ENCODE measurements at places on chromosomes 2 and 18. TPM values are rescaled to one million over a fixed set of nuclear protein-coding genes. Genes with fewer than 3 reads are reported as not detected.

- H3K27me3 ChIP-seq, result peaks cover 46% of the 10 kb centered on the region
- H3K4me3 ChIP-seq, result no peak overlapping the region
- DNase-seq, result no peak
- no peak overlapping the region for H3K27ac ChIP-seq
Observed at GRCh38 chr2:242056785-242057184, 187.3 kb downstream of the RTP5 start.

Gene SCN9A
- total RNA-seq, result 23.7 TPM

GRCh38 chr2:236156860-236157194, 11.4 kb downstream of the GBX2 start:
- H3K36me3 ChIP-seq, result no peaks in the 10 kb centered on the region
- H3K4me1 ChIP-seq, result peaks cover 2% of the 10 kb centered on the region
- no peak overlapping the region for H3K27ac ChIP-seq

Gene FLACC1
- total RNA-seq, result 0.69 TPM

Gene C2orf78
- total RNA-seq, result not detected

GRCh38 chr18:67154979-67155378, 361.5 kb downstream of the DSEL start:
- no peak overlapping the region for H3K4me3 ChIP-seq
- no peak overlapping the region for H3K27ac ChIP-seq
- H3K27me3 ChIP-seq, result no peaks in the 10 kb centered on the region
- DNase-seq, result no peak

DNA sequence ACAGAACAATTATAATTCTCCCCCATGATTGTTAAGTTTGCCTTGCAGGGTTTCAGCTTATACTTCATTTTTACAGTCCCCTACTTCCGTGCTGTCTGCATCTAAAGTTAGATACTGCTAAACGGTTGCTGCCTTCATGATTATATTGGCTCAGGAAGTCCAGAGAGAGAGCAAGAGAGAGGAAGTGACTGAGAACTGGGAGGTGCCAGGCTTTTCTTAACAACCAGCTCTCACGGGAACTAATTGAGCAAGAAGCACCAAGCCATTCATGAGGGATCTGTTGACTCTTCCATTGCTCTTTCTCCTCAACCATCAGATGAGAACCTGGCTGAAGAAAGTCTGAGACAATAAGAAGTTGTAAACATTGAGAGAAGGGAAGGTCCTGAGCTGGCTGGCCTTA, 125.5 kb upstream of the SIX2 start:
- no peak overlapping the region for H3K4me3 ChIP-seq
- DNase-seq, result no peak
- H3K4me1 ChIP-seq, result peaks cover 3% of the 10 kb centered on the region
- no peak overlapping the region for H3K27ac ChIP-seq
- H3K36me3 ChIP-seq, result no peaks in the 10 kb centered on the region
- peaks cover 14% of the 10 kb centered on the region for H3K27me3 ChIP-seq

Gene VAMP8
- 76.0 TPM for total RNA-seq

- no peak for DNase-seq
- H3K4me3 ChIP-seq, result no peak overlapping the region
- peaks cover 4% of the 10 kb centered on the region for H3K36me3 ChIP-seq
- H3K4me1 ChIP-seq, result peaks cover 32% of the 10 kb centered on the region
- H3K27me3 ChIP-seq, result peaks cover 15% of the 10 kb centered on the region
- peak overlapping the region; percentile 76 for H3K27ac ChIP-seq
Observed at GRCh38 chr2:219508971-219509779, 5.1 kb upstream of the ASIC4 start.

GRCh38 chr2:207706936-207707860, 4.2 kb upstream of the CCNYL1 start:
- H3K4me1 ChIP-seq, result peaks cover 8% of the 10 kb centered on the region
- H3K27me3 ChIP-seq, result no peaks in the 10 kb centered on the region
- no peak for DNase-seq
- no peak overlapping the region for H3K27ac ChIP-seq
- no peak overlapping the region for H3K4me3 ChIP-seq

Data from progenitor cell of endocrine pancreas (in vitro differentiated cells).